Naive B cell (primary cell): ENCODE measurements at places on chromosomes 2 and 18. TPM values are rescaled to one million over a fixed set of nuclear protein-coding genes. Genes with fewer than 3 reads are reported as not detected.

DNA sequence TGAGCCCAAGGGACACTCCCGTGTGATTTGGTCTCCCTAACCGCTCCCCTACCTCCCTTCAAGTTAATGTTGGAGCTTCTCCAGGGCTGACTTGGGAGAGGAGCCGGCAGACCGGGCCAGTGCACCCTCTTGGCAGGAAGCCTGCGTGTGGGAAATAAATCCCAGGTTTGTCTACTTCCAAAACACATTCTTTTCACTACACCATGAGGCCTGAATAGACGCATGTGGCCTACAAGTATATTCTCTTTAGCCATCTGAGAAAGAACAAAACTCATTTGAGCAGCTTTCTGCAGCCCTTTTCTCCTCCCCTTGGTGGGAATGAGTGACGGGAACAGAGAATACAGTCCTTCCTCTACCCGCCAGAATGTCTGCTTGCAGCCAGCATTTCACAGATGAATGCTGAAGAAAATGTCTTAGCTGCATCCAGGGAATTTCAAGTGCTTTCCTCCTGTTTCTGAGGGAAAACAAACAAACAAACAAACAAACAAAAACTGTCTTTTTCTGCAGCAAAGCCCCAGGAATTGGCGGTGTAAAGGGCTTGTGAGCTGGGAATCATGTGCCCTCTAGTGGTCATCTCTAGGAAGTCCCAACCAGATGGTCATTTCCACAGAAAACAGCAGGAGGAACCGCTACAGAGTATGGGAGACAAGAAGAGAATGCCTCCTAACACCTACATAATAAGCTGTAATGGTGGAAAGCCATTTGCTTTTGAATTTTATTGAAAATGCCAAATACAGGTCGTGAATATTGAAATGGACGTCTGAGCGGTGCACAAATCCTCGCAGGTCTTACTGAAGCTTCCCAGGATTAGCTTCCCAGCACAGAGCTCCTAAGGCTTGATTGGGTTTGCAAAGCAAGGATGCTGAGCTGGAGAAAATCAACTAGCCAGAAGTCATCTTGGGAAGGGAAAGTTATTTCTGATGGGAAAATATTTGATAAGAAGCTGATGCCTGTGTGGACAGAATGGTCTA lies 41.2 kb upstream of the DAPL1 start:
- peak overlapping the region; percentile 43 for H3K27ac ChIP-seq
- H3K4me1 ChIP-seq, result no peaks in the 10 kb centered on the region
- peaks cover 23% of the 10 kb centered on the region for H3K27me3 ChIP-seq
- peak; percentile 31 for DNase-seq

- H3K36me3 ChIP-seq, result no peaks in the 10 kb centered on the region
- peak; percentile 39 for DNase-seq
- H3K27ac ChIP-seq, result peak overlapping the region; percentile 69
- H3K4me3 ChIP-seq, result no peak overlapping the region
- peaks cover 77% of the 10 kb centered on the region for H3K4me1 ChIP-seq
Measured at GRCh38 chr2:11866358-11867335, 120.2 kb downstream of the LPIN1 start.

DNA sequence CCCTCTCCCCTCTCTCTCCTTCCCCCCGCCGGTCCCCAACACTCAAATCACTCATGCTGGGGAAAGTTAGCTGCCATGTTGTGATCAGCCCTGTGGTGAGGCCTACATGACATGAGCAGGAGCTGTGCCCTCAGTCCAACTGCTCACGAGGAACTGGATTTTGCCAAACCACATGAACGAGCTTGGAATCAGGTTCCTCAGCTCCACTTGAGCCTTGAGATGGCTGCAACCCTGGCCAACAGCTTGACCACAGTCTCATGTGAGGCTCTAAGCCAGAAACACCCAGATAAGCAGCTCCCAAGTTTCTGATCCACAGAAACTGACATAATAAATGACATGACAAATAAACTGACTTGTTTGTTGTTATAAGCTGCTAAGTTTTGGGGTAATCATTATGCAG lies 38.4 kb downstream of the ARL4C start:
- peaks cover 60% of the 10 kb centered on the region for H3K4me1 ChIP-seq
- DNase-seq, result no peak
- H3K27ac ChIP-seq, result no peak overlapping the region
- H3K4me3 ChIP-seq, result peak overlapping the region; percentile 62

SCG2 gene
- polyA plus RNA-seq, result 0.39 TPM

DNA sequence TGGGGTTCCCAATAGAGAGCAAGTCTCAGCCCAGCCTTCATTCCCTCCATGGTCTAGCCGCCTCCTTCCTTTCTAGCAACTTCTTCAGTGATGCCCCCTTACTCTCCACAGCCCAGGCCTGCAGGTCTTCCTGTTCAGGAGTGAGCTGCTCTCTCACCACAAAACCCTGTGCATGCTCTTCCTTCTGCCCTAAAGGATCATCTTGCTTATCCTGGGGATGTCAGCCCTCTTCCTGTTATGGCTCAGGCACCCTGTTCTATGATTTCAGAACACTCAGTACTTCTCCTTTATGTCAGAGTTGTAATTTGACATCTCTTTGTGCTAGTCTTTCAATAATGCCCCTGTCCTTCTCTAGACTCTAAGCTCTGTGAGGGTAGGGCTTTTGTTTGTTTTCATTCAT lies 19.4 kb downstream of the TMEM178A start:
- no peak overlapping the region for H3K4me3 ChIP-seq
- no peaks in the 10 kb centered on the region for H3K4me1 ChIP-seq
- H3K36me3 ChIP-seq, result no peaks in the 10 kb centered on the region
- peaks cover 12% of the 10 kb centered on the region for H3K27me3 ChIP-seq

DNA sequence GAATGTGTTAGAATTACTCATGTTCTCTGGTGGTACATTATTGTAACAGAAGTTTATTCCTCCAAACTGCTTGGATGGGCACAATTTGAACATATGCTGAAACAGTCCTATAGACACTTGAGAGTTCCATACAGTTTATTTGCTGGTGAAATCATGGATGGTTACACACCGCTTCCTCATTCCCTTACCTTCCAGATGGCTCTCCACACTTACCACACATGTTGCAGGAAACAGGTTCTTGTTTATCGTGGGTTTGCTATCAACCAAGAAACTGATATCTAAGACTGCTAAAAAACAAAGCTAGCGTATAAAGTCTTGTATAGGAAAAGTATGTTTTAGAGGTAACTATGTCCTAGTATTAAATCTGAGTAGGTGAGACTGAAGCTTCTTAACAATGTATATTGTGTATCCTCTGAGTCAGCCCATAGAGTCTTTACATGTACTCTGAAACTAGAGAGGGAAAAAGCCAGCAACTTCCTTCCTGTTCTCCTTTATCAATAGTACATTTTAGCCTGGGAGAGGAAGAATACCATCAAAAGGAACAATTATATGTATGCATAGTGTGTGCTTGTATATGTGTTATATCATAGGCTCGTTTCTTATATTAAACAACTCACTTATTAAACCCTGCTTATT lies 313.1 kb downstream of the PLCL1 start:
- DNase-seq, result no peak
- no peaks in the 10 kb centered on the region for H3K36me3 ChIP-seq
- H3K27ac ChIP-seq, result no peak overlapping the region
- H3K4me3 ChIP-seq, result no peak overlapping the region
- no peaks in the 10 kb centered on the region for H3K27me3 ChIP-seq
- no peaks in the 10 kb centered on the region for H3K4me1 ChIP-seq

PELI1 gene
- polyA plus RNA-seq, result 19.6 TPM
